ENCODE measurements at places on chromosomes 2 and 18. TPM values are rescaled to one million over a fixed set of nuclear protein-coding genes. Genes with fewer than 3 reads are reported as not detected.

DNA sequence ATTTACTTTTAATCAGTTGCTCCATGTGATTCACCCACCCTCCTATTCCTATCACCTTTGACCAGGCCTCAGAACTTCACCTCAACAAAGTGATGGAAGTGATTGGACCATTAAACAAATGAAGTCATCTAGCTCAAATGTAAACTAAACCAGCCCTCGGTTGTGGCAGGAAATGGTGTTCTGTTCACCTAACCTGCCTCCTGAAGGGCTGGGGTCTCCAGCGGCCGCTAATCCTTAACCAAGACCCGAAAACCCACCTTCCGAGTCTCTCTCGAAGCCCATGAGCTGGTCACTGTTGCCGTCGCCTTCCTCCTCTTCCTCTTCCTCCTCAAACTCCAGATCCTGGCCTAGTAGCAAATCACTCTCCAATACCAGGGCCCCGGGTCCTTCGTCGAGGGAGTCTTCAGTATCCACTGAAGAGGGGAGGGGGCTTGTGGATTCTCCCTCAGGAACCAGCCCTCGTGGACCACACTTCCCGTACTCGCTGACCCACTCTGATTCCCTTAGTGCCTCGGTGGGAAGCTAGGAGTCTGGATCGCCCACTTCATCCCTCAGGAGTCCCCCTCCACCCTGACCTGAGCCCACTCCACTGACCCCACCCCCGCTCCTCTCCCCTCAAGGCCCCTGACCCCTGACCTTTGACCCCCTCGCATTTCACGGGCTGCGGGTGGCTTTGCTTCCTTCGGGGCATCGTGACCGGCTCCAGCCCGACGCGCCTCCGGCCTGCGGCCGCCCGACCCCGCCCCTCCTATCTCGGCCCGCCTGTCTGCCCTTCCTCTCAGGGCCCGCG is 503 bp downstream of the ZNF513 start:
- H3K36me3 ChIP-seq: peaks cover 43% of the 10 kb centered on the region
- peaks cover 7% of the 10 kb centered on the region for H3K4me1 ChIP-seq
- H3K27ac ChIP-seq: peak overlapping the region; percentile 96
- H3K4me3 ChIP-seq: peak overlapping the region; percentile 62

DNA sequence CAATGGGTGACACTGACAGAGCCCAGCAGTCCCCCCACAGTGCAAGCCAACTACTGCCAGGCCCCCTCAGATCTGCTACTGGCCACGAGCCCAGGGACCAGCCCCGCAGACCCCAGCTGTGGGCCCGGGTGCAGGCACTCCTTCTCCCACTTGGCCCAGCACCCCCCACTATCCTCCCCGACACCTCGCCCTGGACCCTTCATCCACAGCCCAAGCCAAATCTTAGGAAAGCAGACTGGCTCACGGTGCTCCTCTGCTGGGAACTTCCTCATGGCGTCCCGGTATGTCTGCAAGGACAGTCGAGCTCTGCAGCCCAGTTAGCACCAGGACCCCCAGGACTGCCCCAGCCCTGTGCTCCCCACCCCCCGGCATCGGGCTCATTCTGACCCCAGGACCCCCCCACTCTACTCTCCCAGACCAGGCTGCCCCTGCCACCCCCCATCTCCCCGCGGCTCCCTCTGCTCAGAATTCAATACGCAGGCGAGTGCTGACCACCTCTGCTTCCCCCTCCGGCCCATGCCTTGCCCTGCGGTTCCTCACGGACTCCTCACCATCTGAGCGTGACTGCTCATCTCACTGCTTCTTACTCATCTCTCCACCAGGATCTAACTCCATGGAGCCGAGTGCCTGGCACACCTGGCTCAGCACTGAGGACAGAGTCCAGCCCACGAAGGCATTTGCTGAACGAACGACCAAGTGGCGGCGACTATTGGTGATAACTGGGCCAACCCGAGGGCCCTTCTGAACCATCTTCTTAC is 85.7 kb downstream of the PXDN start:
- H3K36me3 ChIP-seq: peaks cover 14% of the 10 kb centered on the region
- H3K27me3 ChIP-seq: no peaks in the 10 kb centered on the region
- H3K4me1 ChIP-seq: no peaks in the 10 kb centered on the region
- no peak overlapping the region for H3K27ac ChIP-seq
- DNase-seq: no peak

DNA sequence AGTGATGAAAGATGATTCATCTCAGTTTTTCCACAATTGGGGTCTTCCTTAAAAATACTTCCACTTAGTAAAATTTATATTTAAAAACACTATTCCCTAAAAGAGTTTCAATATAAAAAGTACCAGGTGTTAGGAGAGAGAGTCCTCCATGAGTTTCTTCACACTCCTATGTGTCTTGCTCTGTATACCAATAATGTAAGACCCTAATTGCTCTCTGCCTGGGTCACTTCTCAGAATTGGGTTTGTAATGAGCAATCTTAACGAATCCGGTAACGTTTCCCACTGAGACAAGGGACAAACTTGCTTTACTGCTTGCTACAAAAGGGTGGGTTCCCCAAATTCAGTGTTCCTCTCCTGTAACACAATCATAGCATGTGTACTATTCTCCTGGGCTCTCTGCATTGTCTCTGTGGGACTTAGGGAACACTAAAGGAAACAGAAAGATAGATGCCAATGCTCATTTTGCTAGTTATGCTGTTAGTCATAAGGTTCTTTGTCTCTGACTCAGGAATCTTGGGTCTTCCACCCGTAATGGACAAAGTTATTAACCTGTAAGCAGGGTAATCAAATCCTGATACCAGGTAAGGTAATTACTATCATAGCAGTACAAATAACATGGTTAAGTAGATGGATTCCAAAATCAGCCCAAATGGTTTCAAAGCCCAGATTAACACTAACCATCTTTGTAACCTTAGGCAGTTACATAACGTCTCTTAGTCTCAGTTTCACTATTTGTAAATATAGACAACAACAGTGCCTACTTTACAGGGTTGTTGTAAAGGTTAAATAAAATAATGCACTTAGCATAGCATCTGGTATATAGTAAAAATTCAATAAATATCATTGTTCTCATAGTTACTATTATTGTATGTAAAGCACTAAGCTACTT is 46.3 kb downstream of the ITSN2 start:
- H3K36me3 ChIP-seq: peaks cover 8% of the 10 kb centered on the region
- no peak for DNase-seq
- no peaks in the 10 kb centered on the region for H3K27me3 ChIP-seq
- no peak overlapping the region for H3K4me3 ChIP-seq

DNA sequence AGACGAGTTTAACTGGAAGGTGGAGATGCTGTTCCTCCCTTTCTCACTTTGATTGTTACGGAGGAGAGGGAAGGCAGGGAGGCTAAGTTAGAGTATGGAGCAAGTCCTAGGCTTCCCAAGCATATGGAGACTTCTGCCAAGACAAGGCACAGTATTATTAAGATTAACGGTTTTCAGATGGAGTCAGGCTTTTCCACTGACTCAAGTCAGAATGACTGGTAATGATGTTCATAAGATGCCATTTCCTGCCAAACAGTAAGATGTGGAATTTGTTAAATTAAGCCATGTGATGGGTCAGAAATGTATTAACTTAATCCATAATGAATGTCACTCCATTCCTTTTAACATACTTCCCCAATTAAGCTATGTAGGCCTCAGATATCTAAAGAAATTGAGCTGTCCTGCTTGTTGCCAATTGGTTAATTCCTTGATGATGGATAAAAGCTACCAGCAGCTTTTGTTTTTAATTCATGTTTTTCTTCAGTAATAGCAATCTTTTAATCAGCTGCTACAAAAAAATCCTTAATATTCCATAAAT is 383.7 kb downstream of the ZNF521 start:
- DNase-seq: no peak
- H3K27ac ChIP-seq: no peak overlapping the region
- H3K27me3 ChIP-seq: no peaks in the 10 kb centered on the region
- no peaks in the 10 kb centered on the region for H3K4me1 ChIP-seq
- no peak overlapping the region for H3K4me3 ChIP-seq

GRCh38 chr18:73895701-73896100 is 251.9 kb downstream of the FBXO15 start:
- H3K36me3 ChIP-seq: no peaks in the 10 kb centered on the region
- peaks cover 4% of the 10 kb centered on the region for H3K27me3 ChIP-seq
- no peak overlapping the region for H3K27ac ChIP-seq

GRCh38 chr18:58781627-58782194 is 83.0 kb upstream of the ZNF532 start:
- peaks cover 4% of the 10 kb centered on the region for H3K4me1 ChIP-seq
- no peak overlapping the region for H3K27ac ChIP-seq
- DNase-seq: peak; percentile 85

- H3K27me3 ChIP-seq: no peaks in the 10 kb centered on the region
- no peaks in the 10 kb centered on the region for H3K36me3 ChIP-seq
- no peak overlapping the region for H3K27ac ChIP-seq
- no peak overlapping the region for H3K4me3 ChIP-seq
- DNase-seq: no peak
Measured at GRCh38 chr2:221109552-221109951, 462.6 kb downstream of the EPHA4 start.

DNA sequence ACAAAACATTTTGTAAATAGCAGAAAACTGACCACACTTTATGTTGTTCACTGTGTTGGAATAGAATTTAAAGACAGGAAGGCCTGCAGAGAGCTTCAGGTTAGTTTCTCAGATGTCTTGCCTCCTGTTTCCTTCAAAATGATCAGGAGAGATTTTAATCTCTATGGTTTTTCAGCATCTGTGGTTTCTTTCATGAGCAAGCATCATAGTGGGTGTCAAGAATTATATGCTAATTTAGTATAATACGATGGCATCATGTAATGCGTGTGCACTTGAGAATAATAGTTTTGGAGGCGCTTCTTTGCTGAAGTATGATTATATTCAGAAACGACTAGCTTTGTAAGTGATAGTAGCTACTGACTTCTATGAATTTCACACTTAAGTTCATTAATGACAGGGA is 149.9 kb downstream of the PLCL1 start:
- no peak overlapping the region for H3K27ac ChIP-seq
- peaks cover 37% of the 10 kb centered on the region for H3K27me3 ChIP-seq
- H3K4me3 ChIP-seq: no peak overlapping the region
- no peak for DNase-seq
- no peaks in the 10 kb centered on the region for H3K4me1 ChIP-seq
- no peaks in the 10 kb centered on the region for H3K36me3 ChIP-seq

DNA sequence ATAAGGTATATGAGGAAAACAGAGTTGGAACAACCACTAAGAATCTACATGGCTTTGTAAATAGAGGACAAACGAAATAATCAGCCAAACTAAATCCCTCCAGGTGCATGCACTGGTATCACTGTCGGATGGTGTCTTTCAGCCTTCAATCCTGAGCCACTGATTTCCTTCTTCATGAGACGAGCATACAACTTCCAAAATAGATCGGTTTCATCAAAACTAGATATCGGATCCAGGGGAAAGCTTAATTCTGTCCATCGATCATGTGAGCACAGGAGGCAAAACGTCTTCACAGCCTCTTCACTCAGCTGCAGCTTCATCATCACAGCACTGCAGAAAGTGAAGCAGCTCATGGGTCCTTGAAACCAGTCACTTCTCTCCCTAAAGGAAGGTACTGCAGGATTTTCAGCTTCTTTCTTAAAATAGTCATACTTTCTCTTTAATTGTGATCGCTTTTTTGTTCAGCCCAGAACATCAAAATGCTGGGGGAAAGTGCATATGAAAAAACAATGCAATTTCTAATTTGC is 80.5 kb downstream of the DTNB start:
- H3K27ac ChIP-seq: no peak overlapping the region
- H3K36me3 ChIP-seq: no peaks in the 10 kb centered on the region
- no peaks in the 10 kb centered on the region for H3K27me3 ChIP-seq
- no peak for DNase-seq

DNA sequence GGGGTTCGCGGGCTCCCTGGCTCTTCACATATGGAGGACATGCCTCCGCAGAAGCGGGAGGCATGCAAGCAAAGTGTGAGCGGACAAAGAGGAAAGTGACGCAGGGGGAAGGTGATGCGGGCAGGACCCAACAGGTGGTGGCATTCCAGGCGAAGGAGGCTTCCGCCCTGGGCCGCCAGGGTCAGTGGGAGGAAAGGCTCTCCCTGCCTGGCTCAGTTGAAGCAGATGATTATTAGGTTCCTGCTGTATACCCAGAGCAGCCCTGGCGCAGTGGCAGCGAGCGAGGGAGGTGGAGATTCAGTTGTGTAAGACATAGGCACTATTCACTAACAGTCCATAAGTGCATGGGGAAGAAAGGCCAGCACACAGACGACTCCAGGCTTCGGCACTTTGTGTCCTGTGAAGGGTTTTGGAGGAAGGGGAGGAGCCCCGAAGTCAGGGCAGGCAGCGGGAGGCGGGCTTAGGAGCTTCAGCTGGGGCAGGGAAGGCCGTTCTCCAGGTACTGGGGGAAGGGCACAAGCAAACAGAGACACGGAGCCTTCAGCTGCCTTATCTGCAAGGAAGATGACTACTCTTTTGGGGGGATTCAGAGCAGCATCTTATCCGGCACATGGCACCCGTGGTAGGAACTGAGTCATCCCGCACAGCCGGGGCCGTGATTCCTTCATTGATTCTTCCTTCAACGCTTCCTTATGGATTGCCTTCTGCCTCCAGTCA is 89.8 kb downstream of the TGOLN2 start:
- H3K4me3 ChIP-seq: no peak overlapping the region
- H3K27ac ChIP-seq: no peak overlapping the region
- peaks cover 17% of the 10 kb centered on the region for H3K4me1 ChIP-seq
- peak; percentile 21 for DNase-seq
- no peaks in the 10 kb centered on the region for H3K36me3 ChIP-seq

GRCh38 chr2:230412846-230413245 is 3.2 kb upstream of the SP100 start:
- H3K4me1 ChIP-seq: no peaks in the 10 kb centered on the region

GRCh38 chr2:133363884-133364283 is 204.4 kb downstream of the NCKAP5 start:
- H3K4me1 ChIP-seq: peaks cover 14% of the 10 kb centered on the region
- no peak overlapping the region for H3K27ac ChIP-seq
- no peaks in the 10 kb centered on the region for H3K27me3 ChIP-seq
- DNase-seq: no peak
- no peak overlapping the region for H3K4me3 ChIP-seq

GRCh38 chr2:12087671-12088380 is 341.4 kb downstream of the LPIN1 start:
- H3K36me3 ChIP-seq: no peaks in the 10 kb centered on the region
- H3K27me3 ChIP-seq: no peaks in the 10 kb centered on the region
- H3K4me1 ChIP-seq: peaks cover 5% of the 10 kb centered on the region
- DNase-seq: no peak
- no peak overlapping the region for H3K27ac ChIP-seq
- no peak overlapping the region for H3K4me3 ChIP-seq

- H3K4me1 ChIP-seq: no peaks in the 10 kb centered on the region
- no peaks in the 10 kb centered on the region for H3K27me3 ChIP-seq
- peak; percentile 11 for DNase-seq
- H3K4me3 ChIP-seq: no peak overlapping the region
- no peak overlapping the region for H3K27ac ChIP-seq
- H3K36me3 ChIP-seq: peaks cover 79% of the 10 kb centered on the region
Measured at GRCh38 chr2:37215250-37215649, 16.1 kb downstream of the CEBPZ start.

- H3K27ac ChIP-seq: no peak overlapping the region
- no peaks in the 10 kb centered on the region for H3K4me1 ChIP-seq
- no peak for DNase-seq
- H3K36me3 ChIP-seq: no peaks in the 10 kb centered on the region
- no peaks in the 10 kb centered on the region for H3K27me3 ChIP-seq
Measured at GRCh38 chr18:7304061-7304370, 73.1 kb downstream of the LRRC30 start.

- H3K27ac ChIP-seq: no peak overlapping the region
- no peaks in the 10 kb centered on the region for H3K36me3 ChIP-seq
- no peak for DNase-seq
- H3K27me3 ChIP-seq: no peaks in the 10 kb centered on the region
Measured at GRCh38 chr18:61727241-61728193, 165.3 kb downstream of the RNF152 start.

- no peak overlapping the region for H3K27ac ChIP-seq
- H3K4me1 ChIP-seq: peaks cover 8% of the 10 kb centered on the region
- H3K4me3 ChIP-seq: peak overlapping the region; percentile 37
- H3K27me3 ChIP-seq: peaks cover 16% of the 10 kb centered on the region
Measured at GRCh38 chr2:20013126-20013849, 820 bp upstream of the MATN3 start.

TEKT4 gene
- total RNA-seq: not detected

OTX1 gene
- total RNA-seq: 0.14 TPM

HOXD9 gene
- total RNA-seq: not detected
